ENCODE measurements at places on chromosomes 4 and X.

DNA sequence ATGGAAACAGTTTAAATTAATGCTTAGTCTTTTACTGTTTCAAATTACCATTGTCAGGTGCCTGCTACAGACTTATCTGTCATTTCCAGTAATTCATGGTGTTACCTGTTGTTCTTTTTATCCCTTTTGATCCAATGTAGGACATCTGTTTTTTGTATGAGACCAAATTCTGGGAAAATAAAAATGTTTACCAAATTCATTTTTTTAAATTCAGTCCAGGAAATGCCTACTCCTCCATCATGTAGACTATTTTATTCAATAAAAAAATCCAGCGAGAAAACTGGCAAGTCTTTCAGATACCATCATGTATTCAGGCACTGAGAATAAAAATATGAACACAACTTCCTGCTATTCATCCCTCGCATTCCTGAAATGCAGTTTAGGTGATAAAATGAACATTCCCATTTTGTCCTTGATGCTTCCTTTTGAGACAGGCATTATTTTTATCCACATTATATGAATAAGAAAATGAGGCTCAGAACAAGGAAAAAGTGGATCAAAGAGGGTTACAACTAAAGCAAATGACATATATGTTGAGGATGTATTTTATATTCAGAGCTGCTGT lies 584.2 kb downstream of the SPRY1 start:
- no peak for DNase-seq

- DNase-seq: no peak
These were observed 9.2 kb upstream of the HPGD start for GRCh38 chr4:174531486-174531885.

- DNase-seq: no peak
These were observed 37.3 kb downstream of the PSAPL1 start for GRCh38 chr4:7397206-7398103.

GRCh38 chrX:123920105-123920785 lies 41.3 kb upstream of the STAG2 start:
- no peak for DNase-seq

GRCh38 chrX:81202943-81203342 lies 1.0 kb downstream of the SH3BGRL start:
- no peak for DNase-seq

- no peak for DNase-seq
These were observed 681.9 kb upstream of the HS3ST1 start for GRCh38 chr4:12110627-12111026.

DNA sequence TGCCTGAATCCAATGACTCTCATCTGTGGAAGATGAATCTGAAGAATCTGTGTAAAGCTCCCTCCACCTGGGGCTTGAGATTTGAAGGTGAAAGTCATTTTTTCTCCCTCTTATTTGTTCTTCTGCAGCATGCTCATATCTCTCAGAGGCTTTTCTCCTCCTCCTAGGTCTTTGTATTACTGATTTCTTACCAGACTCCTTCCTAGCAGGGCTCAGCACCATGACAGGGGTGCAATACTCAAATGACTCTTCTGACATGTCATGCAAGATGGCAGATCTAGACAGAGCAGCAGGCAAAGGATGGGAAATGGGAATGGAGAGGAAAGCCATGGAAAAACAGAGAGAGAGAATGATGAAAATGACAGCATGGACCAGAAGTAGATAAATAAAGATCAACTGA lies 118.3 kb downstream of the TMA16 start:
- DNase-seq: no peak

- DNase-seq: no peak
These were observed 499.0 kb downstream of the PDGFC start for GRCh38 chr4:156472624-156473023.

DNA sequence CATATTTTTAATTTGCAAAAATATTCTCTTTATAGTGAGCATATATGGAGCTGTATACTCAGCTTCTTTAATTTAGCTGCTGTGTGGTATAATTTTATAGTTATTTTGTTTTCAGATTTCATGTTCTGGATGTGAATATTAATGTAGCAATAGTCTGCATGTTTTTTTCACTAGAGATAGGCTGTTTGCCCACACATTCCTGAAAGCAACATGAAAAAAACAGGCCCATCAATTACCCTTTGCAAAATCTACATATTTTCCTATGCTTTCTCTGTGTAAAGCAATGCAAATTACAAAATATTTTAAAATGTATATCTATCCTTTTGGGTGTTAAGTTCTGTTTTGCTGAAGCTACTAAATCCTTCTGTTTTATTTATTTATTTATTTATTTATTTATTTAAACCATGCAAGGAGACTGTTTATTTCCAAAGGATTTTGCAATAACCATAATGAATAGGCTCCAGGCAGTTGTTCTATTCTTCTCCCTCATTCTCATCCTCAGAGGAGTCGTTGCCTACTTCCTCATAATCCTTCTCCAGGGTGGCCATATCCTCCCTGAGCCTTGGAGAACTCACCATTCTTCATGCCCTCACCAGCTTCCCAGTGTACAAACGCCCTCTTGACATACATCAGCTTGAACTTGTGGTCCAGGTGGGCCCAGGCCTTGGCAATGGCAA lies 277.1 kb downstream of the ANKRD50 start:
- DNase-seq: no peak

DNA sequence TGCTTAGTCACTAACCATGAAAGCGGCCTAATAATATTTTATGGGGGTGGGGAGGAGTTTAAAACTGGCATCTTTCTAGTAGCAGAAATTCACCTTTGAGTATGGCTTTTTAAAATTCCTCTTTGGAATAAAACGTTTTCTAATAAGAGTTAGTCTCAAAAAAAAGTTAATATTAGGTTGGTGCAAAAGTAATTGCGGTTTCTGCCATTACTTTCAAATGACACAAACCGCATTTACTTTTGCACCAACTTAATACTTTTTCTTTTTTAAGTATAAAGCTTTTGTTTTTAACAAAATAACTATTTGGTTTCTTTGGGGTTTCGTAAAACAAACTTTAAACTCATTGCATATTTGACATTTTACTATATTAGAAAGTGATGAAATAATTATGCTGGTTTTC lies 68.4 kb downstream of the FBXO8 start:
- no peak for DNase-seq

DNA sequence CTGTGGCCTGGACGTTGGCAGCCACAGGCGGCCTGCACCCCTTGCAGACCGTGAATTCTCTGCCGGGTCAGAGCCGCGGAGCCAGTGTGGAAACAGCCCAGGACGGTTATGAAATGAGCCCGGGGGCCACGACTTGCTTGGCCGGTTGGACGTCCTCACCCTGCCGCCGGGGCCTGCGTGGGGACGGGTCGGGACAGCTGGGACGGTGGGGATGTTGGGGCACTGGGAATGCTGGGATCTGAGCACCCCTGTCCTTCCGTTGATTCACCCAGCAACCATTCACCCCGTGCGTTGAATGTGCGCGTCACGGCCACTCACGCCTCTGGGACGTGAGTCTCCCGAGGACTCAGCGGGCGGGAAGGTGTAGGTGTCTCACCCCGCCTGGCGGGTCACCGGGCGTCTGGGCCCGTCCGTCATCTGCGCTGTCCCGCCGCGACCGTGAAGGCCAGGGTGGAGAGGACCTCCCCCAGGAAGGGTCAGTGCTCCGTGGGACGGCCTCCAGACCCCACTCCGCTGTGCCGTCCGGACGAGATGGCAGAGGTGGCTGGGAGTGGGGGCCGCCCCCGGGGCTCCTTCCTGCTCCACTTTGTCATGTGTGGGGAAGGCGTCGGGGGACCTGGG lies 4.5 kb upstream of the PLCXD1 start:
- no peak for DNase-seq

DNA sequence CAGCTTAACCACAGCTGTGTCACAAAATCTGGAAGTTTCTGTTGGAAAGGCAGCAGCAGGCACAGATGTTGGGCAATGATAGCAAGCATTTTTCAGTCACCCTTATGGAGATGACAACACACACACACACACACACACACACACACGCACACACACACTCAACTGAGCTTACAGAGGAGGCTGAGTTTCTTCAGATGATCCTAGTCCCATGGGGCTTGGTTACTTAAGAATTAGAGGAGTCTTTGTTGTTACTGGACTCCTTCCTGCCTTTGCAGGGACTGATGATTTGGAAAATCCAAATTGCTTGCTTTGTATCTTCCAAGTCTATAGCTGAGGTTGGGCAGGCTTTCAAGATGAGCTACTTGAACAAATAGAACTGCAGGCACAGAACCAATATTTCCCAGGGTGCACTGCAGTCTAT lies 740.1 kb upstream of the PITX2 start:
- no peak for DNase-seq

DNA sequence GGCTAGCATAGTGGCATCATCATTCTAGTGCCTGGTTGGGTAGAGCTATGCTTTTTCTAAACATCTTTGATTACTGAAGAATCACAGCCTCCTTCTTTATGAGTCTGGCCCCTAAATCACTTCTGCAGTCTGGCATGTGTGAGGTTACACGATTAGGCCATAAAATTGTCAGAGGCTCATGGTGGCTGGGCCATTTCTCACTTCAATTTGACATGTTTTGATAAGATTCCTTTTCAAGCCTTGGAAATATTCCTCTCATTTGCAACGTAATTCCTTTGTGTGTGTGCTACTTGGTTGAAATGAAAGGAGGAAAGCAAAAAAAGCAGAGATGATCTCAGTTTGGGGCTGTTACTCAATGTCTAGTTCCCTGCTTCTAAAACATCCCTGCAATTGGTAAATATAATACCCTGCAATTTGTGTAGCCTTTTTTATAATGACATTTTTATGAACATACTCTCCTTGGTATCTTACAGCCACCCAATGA lies 6.2 kb downstream of the CCKAR start:
- no peak for DNase-seq

- no peak for DNase-seq
These were observed 42.9 kb downstream of the NKX6-1 start for GRCh38 chr4:84456157-84456556.

GRCh38 chr4:162959046-162959445 lies 207.6 kb downstream of the NAF1 start:
- no peak for DNase-seq

- no peak for DNase-seq
These were observed 118.4 kb downstream of the DTHD1 start for GRCh38 chr4:36399762-36400353.

GRCh38 chr4:113500424-113500823 lies 261.1 kb downstream of the CAMK2D start:
- no peak for DNase-seq

GRCh38 chr4:113880240-113881028 lies 99.0 kb downstream of the ARSJ start:
- no peak for DNase-seq

DNA sequence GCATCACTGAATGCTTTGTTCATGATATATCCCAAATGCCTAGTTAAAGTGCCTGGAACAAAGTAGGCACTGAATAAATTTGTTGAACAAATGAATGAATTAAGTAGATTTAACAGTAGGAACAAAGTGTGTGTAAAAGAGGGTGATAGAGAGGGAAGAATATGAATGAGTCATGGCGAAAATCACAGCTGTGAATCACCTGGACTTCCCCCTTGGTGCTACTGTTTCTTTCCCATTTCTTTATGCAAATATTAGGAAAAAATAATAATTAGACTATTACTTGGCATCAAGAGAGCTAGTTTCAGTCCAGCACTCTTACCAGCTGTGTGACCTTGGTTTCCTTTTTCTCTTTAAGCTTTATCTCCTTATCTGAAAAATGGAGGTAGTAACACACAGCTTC lies 9.2 kb downstream of the SPIN3 start:
- DNase-seq: no peak

DNA sequence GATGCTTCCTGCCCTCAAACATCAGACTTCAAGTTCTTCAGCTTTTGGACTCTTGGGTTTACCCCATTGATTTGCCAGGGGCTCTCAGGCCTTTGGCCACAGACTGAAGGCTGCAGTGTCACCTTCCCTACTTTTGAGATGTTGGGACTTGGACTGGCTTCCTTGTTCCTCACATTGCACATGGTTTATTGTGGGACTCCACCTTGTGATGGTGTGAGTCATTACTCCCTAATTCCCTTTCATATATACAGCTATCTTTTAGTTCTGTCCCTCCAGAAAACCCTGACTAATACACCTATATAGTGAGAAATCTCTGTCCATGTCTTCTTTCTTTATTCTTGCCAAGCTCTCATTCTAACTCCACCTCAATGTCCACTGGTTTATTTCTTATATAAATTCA lies 736.9 kb upstream of the HS3ST1 start:
- DNase-seq: no peak

DNA sequence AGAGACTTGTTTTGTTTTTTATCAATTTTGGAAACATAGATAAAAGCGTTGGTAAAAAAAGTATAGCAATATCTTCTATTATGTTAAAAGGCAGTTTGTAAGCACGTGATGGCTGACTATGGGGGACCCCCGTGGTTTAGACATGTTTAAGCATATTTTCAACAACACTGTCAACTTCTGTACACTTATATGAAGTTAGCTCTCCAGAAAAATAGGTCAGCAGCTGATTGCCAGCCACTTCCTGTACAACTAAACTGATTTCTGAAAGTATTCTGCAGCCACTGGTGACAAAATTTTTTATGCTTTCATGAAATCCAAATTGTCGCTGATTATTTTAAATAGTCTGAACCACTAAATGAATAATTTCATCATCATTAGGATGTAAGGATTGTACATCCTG lies 45.2 kb downstream of the RBMX2 start:
- no peak for DNase-seq

DNA sequence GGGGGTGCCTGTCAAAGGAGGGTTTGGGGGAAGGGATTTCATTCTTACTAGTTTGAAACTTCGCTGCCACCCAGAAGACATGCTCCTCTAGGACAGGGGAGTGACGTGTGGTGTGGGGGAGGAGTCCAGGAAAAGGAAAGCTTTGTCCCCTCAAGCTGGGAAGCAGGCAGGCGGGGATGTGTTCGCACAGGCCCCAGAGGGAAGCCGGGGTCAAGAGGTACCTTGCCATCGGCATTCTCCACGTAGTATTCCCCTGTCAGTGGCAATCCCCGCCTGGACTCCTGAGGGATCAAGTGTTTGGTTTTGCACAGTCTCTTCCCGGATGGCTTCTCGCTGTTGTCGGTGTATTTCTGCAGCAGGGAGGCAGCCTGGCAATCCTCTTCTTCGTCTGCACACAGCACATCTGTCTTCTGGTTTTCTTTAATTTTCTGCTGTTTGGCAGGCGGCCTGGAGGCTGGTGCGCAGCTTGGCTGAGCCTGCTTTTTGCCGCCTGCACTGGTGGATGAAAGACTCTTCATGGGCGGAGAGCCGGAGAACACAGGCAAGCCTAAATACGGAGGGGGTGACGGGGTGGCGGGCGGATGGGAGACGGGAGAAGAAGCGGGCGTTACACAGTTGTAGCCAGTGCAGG lies 35.1 kb downstream of the BCOR start:
- DNase-seq: no peak

DNA sequence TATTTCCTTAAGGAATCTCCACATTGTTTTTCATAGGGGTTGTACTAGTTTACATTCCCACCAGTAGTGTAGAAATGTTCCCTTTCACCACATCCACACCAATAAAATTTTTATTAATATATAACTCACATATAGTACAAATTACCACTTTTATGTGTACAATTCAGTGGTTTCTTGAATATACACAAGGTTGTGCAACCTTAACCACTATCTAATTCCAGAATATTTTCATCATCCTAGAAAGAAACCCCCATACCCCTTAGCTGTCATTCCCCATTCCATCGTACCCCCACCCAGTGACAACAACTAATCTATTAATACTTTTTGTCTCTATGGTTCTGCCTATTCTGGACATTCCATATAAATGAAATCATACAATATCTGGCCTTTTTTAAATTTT lies 108.3 kb upstream of the USP9X start:
- no peak for DNase-seq

- DNase-seq: no peak
These were observed 158.0 kb upstream of the MED14 start for GRCh38 chrX:40893251-40893910.

- DNase-seq: no peak
These were observed 311.5 kb downstream of the IL1RAPL2 start for GRCh38 chrX:104877504-104877903.

Measured in NCI-H1048 (cell line).